Activated CD4-positive, alpha-beta memory T cell treated with anti-CD3 and anti-CD28 coated beads for 36 hours (primary cell): ENCODE measurements at places on chromosomes 6 and 20. TPM values are rescaled to one million over a fixed set of nuclear protein-coding genes. Genes with fewer than 3 reads are reported as not detected.
A peak's percentile ranks its signal among the peaks of the same experiment; 100 is the strongest.

- H3K27me3 ChIP-seq: peaks cover 10% of the 10 kb centered on the region
- H3K27ac ChIP-seq: no peak overlapping the region
- DNase-seq: no peak
- H3K4me3 ChIP-seq: no peak overlapping the region
- H3K36me3 ChIP-seq: no peaks in the 10 kb centered on the region
These were observed 78.9 kb upstream of the ISM1 start for GRCh38 chr20:13142143-13142542.

GRCh38 chr6:10999994-11000393 lies 44.1 kb downstream of the ELOVL2 start:
- H3K36me3 ChIP-seq: no peaks in the 10 kb centered on the region
- H3K27me3 ChIP-seq: peaks cover 6% of the 10 kb centered on the region
- H3K4me1 ChIP-seq: no peaks in the 10 kb centered on the region
- no peak overlapping the region for H3K4me3 ChIP-seq
- DNase-seq: no peak
- no peak overlapping the region for H3K27ac ChIP-seq

DNA sequence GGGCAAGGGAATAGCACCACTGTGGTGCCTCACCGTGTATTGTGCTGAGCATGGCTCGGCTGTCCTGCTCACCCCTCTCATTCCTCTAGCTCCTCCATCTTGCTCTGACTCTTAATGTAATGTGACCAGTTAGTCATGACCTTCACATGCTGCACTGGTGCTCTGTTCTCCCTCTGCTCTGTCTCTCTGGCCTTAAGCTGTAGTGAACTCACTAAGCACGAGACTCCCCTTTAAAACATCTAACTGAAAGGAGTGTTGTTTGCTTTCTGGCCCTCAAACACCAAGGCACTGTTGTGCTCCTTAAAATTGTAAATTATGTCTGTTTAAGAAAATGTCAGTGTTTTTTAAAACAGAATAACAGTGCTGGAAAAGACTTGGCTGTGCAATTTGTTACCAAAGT lies 140.4 kb downstream of the HDGFL1 start:
- H3K27me3 ChIP-seq: no peaks in the 10 kb centered on the region
- H3K27ac ChIP-seq: no peak overlapping the region
- no peaks in the 10 kb centered on the region for H3K4me1 ChIP-seq
- no peak for DNase-seq
- H3K36me3 ChIP-seq: no peaks in the 10 kb centered on the region

DNA sequence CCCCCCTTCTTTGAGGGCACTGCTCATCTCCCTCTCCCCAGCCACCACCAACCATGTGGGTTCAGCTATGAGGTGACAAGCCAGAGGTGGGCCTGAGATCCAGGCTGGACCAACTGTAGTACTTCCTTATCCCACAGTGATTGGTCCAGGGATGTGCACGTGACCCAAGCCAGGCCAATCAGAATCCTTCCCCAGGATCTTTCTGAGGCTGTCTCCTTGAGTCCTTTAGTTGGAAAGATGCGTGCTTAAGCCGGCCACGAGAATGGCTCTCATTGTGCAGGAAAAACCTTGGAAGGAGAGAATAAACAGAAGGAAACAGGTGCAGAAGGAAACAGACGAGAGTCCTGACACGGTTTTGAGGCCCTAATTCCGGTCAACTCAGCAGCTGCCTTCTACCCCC lies 39.2 kb downstream of the ZC3H12D start:
- DNase-seq: no peak
- no peaks in the 10 kb centered on the region for H3K27me3 ChIP-seq
- H3K27ac ChIP-seq: peak overlapping the region; percentile 57
- peaks cover 22% of the 10 kb centered on the region for H3K4me1 ChIP-seq
- H3K36me3 ChIP-seq: peaks cover 24% of the 10 kb centered on the region

GRCh38 chr6:52243282-52243893 lies 912 bp downstream of the IL17F start:
- H3K27me3 ChIP-seq: peaks cover 13% of the 10 kb centered on the region
- H3K4me1 ChIP-seq: no peaks in the 10 kb centered on the region
- no peak for DNase-seq

- DNase-seq: no peak
- no peak overlapping the region for H3K4me3 ChIP-seq
- H3K4me1 ChIP-seq: peaks cover 11% of the 10 kb centered on the region
- no peaks in the 10 kb centered on the region for H3K27me3 ChIP-seq
These were observed 34.4 kb downstream of the CBFA2T2 start for GRCh38 chr20:33524261-33524660.

DNA sequence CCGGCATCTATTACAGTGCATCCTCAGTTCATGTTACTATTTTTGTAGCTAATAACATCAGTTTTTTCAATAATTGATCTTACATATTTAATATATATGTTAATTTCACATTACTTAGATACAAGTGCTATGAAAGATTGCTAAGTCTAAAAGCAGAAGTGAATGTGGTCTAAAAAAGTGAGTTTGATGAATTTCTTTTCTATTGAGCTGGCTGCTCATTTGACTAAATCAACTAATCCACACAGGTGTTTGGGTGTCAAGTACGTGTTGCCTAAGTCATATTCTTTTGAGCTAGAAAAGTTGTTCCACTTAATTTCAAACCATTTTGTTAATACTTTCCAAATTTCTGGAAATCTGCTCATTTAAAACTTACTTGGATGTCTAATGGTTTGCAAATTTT lies 46.6 kb upstream of the EZR start:
- peaks cover 30% of the 10 kb centered on the region for H3K4me1 ChIP-seq
- DNase-seq: no peak
- no peak overlapping the region for H3K4me3 ChIP-seq
- H3K36me3 ChIP-seq: no peaks in the 10 kb centered on the region
- H3K27ac ChIP-seq: no peak overlapping the region
- H3K27me3 ChIP-seq: no peaks in the 10 kb centered on the region

OR2J3 gene
- not detected for total RNA-seq

- peaks cover 11% of the 10 kb centered on the region for H3K27me3 ChIP-seq
- H3K27ac ChIP-seq: no peak overlapping the region
- no peaks in the 10 kb centered on the region for H3K4me1 ChIP-seq
- H3K36me3 ChIP-seq: no peaks in the 10 kb centered on the region
These were observed 7.7 kb upstream of the ZNF334 start for GRCh38 chr20:46520976-46521579.

- DNase-seq: no peak
- H3K27me3 ChIP-seq: peaks cover 5% of the 10 kb centered on the region
- no peaks in the 10 kb centered on the region for H3K4me1 ChIP-seq
- H3K36me3 ChIP-seq: no peaks in the 10 kb centered on the region
These were observed 208.9 kb upstream of the EXOC2 start for GRCh38 chr6:901696-902460.

GRCh38 chr6:154289818-154290508 lies 66.6 kb downstream of the IPCEF1 start:
- no peak overlapping the region for H3K27ac ChIP-seq
- no peak overlapping the region for H3K4me3 ChIP-seq
- no peak for DNase-seq
- H3K27me3 ChIP-seq: no peaks in the 10 kb centered on the region
- H3K4me1 ChIP-seq: peaks cover 3% of the 10 kb centered on the region

COL10A1 gene
- not detected for total RNA-seq

C2 gene
- 1.0 TPM for total RNA-seq

DNA sequence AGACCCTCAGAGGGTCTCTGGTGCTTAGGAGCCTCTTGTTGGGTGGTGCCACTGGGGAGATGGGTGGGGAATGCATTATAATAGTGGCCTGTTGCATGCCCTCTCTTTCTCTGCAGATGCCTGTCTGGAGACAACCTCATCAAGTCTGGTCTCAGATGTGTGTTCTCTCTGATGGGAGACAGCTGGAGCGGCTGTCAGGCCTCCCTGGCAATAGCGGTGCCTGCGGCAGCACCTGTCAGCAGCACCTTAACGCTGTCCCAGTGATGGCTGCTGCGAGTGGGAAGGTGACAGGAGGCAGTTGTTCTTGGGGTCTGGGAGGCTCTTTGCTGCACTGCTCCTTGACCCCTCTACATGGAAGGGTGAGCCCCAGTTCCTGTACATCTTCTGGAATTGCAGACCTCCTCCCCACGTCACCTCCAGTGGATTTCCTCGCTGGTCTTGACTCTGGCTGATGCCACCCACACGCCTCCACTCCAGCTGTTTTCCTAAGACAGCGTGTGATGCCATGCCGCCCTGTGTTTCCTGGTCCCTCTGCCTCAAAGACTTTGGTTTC lies 63.3 kb upstream of the BLCAP start:
- no peak overlapping the region for H3K27ac ChIP-seq
- no peak overlapping the region for H3K4me3 ChIP-seq
- DNase-seq: no peak
- no peaks in the 10 kb centered on the region for H3K36me3 ChIP-seq
- peaks cover 16% of the 10 kb centered on the region for H3K27me3 ChIP-seq

- no peak for DNase-seq
- H3K27me3 ChIP-seq: peaks cover 23% of the 10 kb centered on the region
- no peak overlapping the region for H3K27ac ChIP-seq
- no peak overlapping the region for H3K4me3 ChIP-seq
These were observed 253.1 kb downstream of the LY86 start for GRCh38 chr6:6841571-6841970.

ZSCAN16 gene
- total RNA-seq: 2.8 TPM

CRISP2 gene
- not detected for total RNA-seq

MUC22 gene
- total RNA-seq: not detected

- H3K36me3 ChIP-seq: peaks cover 60% of the 10 kb centered on the region
- no peak overlapping the region for H3K27ac ChIP-seq
- H3K27me3 ChIP-seq: no peaks in the 10 kb centered on the region
- H3K4me3 ChIP-seq: no peak overlapping the region
These were observed 27.6 kb downstream of the VTA1 start for GRCh38 chr6:142174703-142175102.

GRCh38 chr6:135358251-135358821 lies 139.2 kb downstream of the AHI1 start:
- no peak overlapping the region for H3K4me3 ChIP-seq
- H3K36me3 ChIP-seq: no peaks in the 10 kb centered on the region
- H3K27ac ChIP-seq: no peak overlapping the region
- H3K4me1 ChIP-seq: peaks cover 9% of the 10 kb centered on the region
- no peak for DNase-seq

- no peaks in the 10 kb centered on the region for H3K4me1 ChIP-seq
- no peak for DNase-seq
- peaks cover 15% of the 10 kb centered on the region for H3K27me3 ChIP-seq
These were observed 190.2 kb downstream of the MOXD1 start for GRCh38 chr6:132210886-132211563.

- peaks cover 66% of the 10 kb centered on the region for H3K4me1 ChIP-seq
- no peak overlapping the region for H3K4me3 ChIP-seq
- H3K36me3 ChIP-seq: peaks cover 8% of the 10 kb centered on the region
- H3K27ac ChIP-seq: no peak overlapping the region
- H3K27me3 ChIP-seq: no peaks in the 10 kb centered on the region
These were observed 35.3 kb downstream of the CHMP4B start for GRCh38 chr20:33846291-33846935.

DNA sequence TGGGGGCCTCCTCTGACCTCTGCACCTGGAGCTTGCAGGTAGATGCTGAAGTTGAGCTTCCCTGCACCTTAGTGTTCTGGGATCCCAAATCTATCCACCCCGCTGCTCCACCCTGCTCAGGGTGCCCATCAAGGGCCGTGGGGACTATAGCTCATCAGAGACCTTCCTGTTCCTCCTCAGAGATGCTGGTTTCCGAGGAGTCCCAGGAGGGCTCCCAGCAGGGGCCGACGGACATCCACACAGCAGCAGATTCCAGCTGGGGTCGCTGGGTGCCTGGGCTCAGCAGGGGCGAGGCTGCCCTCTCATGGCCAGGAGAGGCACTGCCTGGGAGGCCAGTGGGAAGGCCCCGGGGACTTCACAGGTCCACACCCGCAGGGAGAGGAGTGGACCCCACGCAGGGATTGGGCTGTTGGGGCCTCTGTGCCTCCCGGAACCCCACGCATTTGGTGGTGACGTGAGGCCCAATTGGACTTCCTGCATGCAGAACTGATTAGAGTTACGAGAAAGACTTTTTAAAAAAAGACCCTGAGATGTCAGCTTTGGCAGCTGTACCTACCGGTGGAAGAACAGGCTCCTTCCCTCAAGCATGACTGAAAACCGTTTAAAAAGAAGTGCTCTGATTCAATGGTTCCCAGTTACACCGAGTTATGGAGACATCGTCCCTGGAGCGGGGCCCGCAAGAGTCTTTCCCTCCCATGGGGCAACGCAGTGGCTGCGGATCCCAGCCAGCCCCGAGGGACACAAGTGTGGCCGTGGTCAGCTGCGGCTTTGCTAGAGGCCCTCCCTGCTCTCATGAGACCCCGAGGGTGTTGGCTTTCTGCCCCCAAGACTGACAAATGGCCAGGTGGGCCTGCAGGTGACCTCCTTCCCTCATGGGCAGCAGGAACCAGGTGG lies 25.3 kb upstream of the SLCO4A1 start:
- no peaks in the 10 kb centered on the region for H3K27me3 ChIP-seq
- peak; percentile 84 for DNase-seq
- H3K4me3 ChIP-seq: peak overlapping the region; percentile 48
- H3K27ac ChIP-seq: peak overlapping the region; percentile 90
- no peaks in the 10 kb centered on the region for H3K36me3 ChIP-seq
- H3K4me1 ChIP-seq: peaks cover 28% of the 10 kb centered on the region

DNA sequence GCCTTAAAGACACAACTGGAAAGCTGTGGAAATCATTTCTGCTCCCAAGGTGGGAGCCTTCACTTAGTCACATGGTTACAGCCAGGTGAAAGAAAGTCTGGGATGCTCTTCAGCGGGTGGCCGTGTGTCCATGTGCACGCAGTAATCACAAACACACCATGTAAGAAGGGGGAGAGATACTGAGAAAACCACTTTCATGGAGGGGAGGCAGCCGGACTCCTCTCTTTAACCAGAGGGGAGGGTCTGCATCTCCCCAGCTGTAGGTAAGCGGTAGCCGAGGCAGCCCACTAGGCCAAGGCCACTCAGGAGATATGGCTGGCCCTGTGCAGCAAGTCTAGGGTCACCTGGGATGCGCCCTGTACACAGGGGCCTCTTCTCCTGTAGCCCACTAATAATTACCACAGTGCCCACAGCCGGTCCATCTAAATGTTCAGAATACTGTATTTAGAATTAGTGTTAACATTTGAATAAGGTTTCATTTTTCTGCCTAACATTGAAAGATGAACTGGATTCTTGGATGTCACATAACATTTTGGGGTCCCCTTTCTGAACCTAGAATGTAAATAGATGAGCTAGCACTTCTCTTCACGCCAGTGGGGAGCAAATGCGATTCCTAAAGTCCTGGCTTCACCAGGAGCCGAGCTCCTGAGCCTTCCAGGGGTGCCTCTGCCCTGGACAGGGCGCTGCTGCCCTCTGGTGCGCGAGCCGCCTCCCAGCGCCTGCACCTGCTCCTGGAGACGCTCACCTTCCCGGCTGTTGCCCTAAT lies 15.9 kb downstream of the GPR31 start:
- peaks cover 37% of the 10 kb centered on the region for H3K4me1 ChIP-seq
- peak; percentile 71 for DNase-seq
- no peak overlapping the region for H3K27ac ChIP-seq
- H3K27me3 ChIP-seq: no peaks in the 10 kb centered on the region

DNA sequence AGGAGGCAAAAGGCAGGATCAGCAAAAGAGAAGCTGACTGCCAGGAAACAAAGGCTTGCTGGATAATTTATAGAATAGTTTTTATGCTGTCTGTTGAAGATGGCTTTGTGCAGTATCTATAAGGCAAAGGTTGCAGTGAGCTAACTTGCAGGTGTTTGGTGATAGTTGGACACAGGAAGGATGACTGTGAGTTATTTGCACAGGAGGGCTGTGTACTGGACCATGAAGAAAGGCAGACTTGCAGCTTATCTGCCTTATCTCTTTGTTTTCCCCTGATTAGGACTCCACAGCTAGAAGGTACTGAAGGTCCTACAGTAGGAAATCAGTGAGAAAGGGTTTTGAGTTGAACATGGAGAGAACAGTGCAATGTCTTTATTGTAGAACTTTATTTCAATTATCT lies 2.1 kb downstream of the BTN1A1 start:
- peaks cover 24% of the 10 kb centered on the region for H3K27me3 ChIP-seq
- no peak overlapping the region for H3K27ac ChIP-seq
